ENCODE measurements at places on chromosomes 3 and 15. TPM values are rescaled to one million over a fixed set of nuclear protein-coding genes. Genes with fewer than 3 reads are reported as not detected.

GRCh38 chr15:65790694-65791334, 1.3 kb downstream of the DENND4A start:
- DNase-seq = peak; percentile 22

DNA sequence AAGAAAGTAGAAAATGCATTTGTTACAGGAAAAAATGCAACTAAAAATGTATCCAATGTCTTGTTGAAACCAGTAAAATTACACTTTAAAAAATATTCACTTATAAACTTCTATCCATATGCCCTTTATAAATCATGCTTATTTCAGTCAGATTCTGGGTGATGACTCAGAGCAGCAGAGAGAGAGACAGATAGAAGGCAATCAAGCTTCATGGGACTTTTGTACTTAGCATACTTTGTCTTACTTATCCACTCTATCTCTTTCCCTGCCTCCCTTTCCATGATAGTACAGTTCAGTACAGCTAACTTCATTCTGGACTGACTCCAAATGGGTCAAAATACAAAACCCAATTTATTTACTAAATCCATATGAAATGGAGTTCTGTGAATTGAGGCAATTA, 1438.2 kb downstream of the ZPLD1 start:
- DNase-seq = no peak

GRCh38 chr3:8660175-8661118, 15.8 kb upstream of the SSUH2 start:
- DNase-seq = peak; percentile 34

DNA sequence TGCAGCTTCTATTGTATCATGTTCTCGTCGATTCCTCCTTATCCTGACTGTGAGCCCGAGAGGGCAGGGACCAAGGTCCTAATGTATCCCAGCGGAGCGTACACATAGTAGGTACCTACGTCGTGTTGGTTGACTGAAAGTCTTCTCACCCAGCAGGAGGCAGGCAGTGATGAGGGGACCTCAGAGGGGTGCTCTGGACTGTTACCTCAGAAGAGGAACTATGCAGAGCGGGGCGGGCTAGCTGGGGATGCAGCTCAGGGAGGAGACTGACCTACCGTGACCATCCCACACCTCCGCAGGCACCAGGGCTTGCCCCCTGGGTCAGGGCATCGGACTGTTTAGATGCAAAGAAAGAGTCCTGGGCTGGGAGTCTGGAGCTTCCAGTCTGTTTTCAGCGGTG, 11.4 kb downstream of the CHAC1 start:
- DNase-seq = no peak

GRCh38 chr15:56241374-56242105, 2.1 kb downstream of the RFX7 start:
- DNase-seq = no peak

GRCh38 chr3:160413613-160414248, 14.3 kb downstream of the SMC4 start:
- DNase-seq = peak; percentile 49

- DNase-seq = no peak
Observed at GRCh38 chr3:42539871-42540714, 37.6 kb downstream of the VIPR1 start.

DNA sequence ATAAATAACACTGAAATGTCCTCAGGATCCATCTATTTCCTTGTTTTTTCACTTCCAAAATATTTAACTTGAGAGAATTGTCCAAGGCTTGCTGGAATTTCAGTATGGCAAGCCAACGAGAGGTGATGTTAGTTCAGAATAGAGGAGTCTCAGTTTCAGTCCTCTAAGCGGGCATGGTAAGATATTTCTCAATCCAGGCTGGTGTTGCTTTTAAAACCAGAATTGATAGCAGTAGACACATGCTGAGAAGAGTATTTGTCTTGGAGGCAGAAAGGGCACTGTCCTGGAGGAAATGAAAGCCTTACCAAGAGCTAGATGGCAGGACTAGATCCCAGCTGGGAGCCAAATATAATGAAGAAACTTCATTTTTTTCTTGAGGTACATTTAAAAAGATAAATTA, 23.1 kb downstream of the PHLDB2 start:
- no peak for DNase-seq

Gene MKRN3
- 3.1 TPM for polyA plus RNA-seq

GRCh38 chr15:62807539-62808130, 234.9 kb upstream of the TPM1 start:
- no peak for DNase-seq

DNA sequence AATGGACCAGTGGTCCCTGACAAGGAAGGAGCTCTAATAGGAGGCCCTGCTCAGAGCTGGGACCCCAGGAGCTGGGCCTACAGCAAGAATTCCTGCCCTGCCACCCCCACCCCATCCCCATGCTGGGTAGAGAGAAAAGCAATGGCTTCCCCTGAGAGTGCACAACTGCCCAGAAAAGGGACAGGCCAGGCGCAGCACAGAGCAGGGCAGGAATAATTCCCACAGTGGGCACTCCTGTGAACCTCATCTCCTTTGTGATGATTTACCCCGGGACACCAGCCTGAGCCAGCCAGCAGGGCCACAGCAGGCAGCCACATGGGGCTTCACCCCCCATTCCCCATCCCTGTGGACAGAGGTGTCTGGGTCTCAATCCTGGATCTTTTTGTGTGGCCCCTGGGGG, 104.0 kb upstream of the IQSEC1 start:
- DNase-seq = no peak

Gene PTPRG
- 81.8 TPM for polyA plus RNA-seq

Gene USP13
- 15.6 TPM for polyA plus RNA-seq

GRCh38 chr15:90184786-90185704, 16.1 kb upstream of the SEMA4B start:
- DNase-seq = no peak

DNA sequence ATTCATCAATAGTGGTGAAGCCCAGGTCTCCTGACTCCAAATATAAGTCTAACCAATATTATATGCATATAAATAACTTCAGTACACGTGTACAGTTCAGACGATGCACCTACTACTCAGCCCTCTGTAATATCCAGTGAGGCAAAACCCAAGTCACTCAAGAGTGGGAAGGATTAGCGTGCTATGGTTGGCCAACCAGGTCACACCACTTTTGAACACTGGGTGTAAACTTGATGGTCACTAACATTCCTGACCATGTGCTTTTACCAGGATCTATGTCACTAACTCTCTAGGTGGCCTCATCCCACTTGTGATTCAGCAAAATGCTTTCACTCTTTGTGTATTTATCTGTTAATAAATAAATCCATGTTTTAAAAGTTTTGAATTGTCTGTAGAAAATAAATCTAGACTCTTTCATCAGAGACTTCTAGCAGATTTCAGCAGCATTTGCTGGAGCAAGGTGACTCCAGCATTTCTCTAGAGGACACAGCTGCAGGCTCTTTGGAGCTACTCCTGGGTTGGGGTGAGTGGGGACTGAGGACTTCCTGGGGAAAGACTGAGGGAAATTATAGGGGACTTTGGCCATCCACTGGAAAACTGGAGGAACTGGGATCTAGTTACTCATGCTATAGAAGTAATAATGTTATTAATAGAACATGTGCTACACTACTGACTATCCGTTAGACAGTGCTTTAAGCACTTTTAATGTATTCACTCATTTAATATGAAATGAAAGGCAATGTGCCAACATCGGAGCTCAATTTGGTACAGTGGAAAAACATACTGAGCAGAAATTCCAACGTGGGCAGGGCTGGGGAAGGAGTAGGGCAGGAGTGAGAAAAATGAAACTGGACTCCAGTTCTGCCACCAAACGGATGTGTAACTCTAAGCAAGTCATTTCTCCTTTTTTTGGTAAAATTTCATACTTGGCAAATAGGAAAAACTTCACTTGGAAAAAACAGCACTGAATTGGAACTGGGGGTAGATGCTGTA, 97.9 kb downstream of the RORA start:
- DNase-seq = no peak
